ENCODE measurements at places on chromosomes 2 and 18.

GRCh38 chr2:109497911-109498870 is 115.6 kb downstream of the SEPTIN10 start:
- DNase-seq = no peak

DNA sequence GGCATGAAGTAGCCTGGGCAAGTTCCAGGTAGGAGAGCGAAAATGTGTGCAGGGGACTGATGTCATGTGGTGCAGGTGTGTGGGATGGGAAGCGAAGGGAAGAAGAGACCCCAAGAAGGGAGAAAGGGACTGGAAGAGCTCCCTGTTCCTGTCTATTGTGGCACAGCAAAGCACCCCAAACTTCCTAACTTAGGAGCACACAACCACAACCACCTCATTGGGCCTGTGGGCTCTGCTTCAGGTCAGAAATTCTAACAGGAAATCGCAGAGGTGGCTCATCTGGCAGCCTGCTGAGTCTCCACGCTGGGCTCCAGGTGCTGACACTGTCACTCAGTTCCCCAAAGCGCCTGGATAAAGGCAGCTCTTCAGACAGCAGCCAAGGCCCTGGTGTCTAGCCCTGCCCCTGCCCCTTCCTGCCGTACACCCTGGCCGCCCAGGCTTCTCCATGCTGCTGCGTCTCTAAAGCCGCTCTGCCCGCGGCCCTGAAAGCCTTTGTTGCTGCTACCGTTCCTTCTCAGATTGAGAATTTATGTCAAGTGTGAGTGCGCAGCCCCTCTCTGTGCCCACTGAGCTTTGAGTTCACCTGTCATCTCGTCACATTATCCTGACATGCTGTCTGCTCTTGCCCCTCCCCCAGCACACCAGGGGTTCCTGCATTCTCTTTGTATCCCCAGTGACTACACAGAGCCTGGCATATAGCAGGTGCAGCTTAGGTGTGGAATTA is 140.2 kb upstream of the BCL2L11 start:
- no peak for DNase-seq

DNA sequence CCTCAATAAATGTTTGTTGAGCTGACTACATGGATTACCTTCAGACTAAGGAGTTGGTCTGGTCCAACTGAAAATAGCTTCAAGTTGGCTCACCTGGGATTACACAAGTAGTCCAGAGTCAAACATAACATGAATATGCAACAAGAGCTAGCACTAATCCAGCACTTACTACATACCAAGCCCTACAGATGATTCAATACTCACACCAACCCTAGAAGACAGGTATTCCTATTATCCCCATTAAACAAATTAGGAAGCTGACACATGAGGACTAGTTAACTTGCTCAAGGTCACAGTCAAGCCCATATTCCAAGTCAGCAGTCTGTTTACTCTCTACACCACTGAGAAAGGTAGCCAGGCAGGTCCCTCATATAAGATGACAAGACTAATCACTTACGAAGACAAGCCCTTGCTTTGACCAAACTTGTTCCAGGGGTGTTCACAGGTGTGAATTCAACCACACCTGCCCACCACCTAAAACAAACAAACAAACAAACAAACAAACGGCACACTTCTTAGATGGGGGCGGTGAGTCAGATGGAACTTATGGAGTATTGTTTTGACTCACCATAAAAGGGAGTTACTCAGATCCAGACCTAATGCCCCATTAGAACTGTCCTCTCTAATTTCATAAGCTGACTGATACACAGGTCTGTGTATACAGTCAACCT is 29.1 kb downstream of the TMEM131 start:
- no peak for DNase-seq

- no peak for DNase-seq
Measured at GRCh38 chr2:109736177-109736827, 57.8 kb upstream of the RGPD5 start.

DNA sequence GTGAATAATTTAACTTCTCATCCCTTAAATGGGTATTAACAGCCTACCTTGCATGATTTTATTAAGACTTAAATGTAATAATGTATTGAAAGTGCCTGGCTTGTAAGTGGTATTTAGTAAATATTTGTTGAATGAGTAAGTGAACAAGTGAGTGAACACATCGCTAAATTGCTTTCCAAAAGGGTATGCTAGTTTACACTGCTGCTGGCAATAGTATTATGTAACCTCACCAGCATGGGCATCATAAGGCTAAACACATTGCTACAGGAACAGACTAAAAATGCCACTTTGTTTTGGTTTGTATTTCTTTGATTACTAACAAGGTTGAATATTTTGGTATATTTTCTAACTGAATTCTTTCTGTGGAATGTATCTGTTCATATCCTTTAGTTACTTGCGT is 9.8 kb downstream of the WDR43 start:
- DNase-seq = no peak

- DNase-seq = no peak
Measured at GRCh38 chr18:48841381-48842258, 109.1 kb downstream of the SMAD7 start.

GRCh38 chr2:128809880-128810279 is 491.2 kb upstream of the HS6ST1 start:
- DNase-seq = no peak

DNA sequence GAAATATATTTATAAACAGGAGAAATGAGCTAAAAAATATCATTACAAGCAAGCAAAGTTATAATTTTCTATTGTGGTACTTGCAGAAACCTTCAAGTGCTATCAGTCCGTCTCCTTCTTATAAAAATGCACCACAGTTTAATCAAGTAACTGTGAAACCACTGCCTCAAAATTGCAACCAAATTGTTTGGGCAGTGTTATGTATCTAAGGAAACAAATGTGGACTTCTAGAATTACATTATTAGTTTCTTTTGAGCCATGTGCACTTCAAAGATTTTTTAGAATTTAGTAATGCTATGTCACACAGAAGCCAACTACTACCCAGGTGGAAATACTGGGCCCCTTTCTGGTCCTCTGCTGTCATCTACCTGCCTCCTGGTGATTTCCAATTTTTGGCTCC is 495.6 kb downstream of the NYAP2 start:
- no peak for DNase-seq

DNA sequence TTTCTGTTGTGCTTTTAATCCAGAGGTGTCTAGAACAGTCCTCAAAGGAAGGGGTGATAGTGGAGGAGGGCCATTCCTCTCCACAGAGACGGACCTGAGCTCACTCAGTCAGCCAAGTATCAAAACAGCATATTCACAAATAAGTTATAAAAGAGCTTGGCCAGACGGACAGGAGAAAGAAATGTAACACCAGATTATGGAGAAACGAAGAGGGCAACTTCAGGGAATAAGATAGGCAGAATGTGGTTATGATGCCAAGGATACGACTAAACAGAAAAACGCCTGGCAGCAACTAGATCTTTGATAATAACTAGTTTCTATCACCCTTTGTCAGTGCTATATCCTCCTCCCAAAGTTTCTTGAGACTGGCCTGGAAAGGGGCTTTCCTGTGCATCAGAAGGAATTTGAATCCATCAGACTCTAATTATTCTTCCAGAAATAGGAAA is 42.5 kb downstream of the MAP4K3 start:
- DNase-seq = no peak

DNA sequence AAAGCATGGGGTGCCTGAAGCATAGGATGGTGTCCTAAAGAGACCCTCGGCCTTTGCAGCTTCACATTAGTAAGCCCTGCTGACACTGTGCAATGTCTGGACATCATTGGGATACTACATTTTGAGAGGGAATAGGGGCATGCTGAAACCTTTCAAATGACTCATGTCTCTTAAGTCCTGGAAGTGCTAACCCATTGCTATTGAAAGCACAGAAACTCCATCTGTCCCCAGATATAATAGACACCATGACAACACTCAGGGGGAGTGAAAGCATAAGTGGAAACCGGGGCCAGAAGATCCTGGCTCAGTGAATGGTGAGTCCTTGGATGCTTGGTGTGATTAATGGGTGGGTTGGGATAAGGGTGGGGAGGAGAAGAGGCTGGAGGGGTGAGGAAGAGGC is 595.5 kb upstream of the ID2 start:
- DNase-seq = no peak

- DNase-seq = no peak
Measured at GRCh38 chr18:5759194-5759593, 136.1 kb downstream of the TMEM200C start.

DNA sequence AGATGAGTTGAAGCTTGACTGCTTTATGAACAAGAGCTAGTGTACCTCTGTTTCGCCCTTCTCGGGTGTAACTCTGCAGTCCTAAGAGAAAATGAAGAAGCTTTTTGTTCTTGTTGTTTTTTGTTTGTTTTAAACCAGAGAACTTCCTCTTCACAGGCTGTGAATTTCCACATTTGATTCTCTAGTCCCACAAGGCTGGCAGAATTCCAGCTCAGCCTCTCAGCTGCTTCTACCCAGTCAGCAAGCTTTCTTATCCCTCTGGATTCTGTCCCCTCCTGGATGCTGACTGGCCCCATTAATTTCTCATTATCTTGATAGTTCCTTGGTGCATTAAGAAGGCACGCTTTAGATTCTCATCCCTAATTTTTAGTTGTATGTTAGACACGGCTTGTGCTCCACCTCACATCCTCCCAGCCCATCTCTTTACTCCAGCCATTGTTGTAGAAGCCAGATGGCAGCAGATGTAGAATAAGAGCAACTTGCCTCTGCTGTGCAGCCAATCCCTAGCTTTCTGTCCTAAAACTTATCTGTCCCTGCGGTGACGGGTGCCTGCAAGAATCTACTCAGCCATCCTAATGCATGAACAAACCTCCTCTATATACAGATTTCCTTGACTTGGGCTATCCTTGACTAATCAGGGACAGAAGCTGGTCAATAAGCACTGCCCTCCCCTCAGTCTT is 12.3 kb upstream of the RESP18 start:
- DNase-seq = no peak

DNA sequence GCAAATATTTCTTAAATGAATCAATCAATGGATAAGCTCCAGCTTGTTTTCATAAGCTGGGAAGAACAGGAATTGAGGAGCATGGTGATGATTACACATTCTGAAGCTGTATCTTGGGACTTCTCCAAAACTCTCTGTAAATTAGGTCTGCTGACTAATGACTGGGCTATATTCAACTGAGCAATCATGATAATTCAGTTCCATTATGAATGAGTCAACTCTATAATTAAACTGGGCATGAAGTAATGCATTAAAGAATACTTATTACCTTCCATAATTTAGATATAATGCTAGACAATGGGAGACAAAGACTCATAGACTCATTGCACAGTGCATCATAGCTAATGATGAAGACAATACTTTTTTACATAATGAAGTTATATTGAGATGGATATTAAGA is 207.4 kb downstream of the CBLN2 start:
- DNase-seq = no peak

GRCh38 chr2:143246815-143247744 is 117.9 kb downstream of the ARHGAP15 start:
- no peak for DNase-seq

- DNase-seq = no peak
Measured at GRCh38 chr2:85724731-85725181, 29.0 kb upstream of the ATOH8 start.

DNA sequence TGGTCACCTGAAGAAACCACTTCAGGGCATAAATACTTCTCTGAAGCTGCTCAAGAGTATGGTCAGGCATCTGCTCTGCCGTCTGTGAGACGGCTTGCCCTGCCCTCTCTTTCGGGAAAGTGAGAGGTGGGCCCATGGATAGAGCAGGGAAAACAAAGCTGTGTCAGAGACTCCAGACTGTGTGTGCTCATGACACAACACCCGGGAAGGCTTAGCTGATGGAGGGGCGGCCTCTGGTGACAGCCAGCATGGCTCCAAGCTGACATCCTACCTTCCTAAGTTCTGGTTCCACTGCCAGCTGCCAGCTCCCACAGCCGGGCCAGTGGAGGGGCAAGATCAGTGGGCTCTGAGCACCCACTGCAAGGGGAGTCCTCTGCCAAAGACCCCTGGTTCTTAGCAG is 215.3 kb downstream of the ANKRD30B start:
- no peak for DNase-seq

- DNase-seq = no peak
Measured at GRCh38 chr18:12098374-12098773, 4.7 kb downstream of the ANKRD62 start.

DNA sequence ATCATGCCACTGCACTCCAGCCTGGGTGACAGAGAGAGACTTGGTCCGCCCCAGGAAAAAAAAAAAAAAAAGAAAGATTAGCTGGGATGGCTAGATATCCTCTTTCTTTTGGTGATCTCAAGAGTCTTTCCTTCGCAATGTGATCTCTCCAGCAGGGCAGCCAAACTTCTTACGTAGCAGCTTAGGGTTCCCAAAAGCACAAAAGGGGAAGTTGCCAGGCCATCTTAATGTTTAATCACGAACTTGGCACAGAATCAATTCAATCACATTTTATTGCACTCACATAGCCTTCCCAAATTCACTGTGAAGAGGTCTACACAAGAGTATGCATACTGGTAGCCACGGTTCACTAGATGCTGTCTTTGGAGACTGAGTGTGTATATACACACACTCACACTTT is 53.1 kb downstream of the VIL1 start:
- no peak for DNase-seq

DNA sequence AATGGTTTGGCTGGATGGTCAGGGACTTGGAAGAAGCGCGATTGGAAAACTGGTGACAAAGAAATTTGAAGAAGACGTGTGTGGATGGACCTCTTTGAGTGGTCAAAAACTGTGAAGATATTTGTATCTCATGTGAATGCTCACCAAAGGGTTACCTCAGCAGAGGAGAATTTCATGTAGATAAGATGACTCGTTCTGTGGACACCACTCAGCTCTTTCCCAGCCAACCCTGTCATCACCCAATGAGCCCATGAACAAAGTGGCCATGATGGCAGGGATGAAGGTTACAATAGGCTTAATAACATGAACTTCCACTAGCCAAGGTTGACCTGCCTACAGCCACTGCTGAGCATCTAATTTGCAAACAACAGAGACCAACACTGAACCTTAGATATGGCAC is 248.3 kb downstream of the KCNE4 start:
- no peak for DNase-seq

- DNase-seq = no peak
Measured at GRCh38 chr18:48866856-48867255, 83.9 kb downstream of the SMAD7 start.

DNA sequence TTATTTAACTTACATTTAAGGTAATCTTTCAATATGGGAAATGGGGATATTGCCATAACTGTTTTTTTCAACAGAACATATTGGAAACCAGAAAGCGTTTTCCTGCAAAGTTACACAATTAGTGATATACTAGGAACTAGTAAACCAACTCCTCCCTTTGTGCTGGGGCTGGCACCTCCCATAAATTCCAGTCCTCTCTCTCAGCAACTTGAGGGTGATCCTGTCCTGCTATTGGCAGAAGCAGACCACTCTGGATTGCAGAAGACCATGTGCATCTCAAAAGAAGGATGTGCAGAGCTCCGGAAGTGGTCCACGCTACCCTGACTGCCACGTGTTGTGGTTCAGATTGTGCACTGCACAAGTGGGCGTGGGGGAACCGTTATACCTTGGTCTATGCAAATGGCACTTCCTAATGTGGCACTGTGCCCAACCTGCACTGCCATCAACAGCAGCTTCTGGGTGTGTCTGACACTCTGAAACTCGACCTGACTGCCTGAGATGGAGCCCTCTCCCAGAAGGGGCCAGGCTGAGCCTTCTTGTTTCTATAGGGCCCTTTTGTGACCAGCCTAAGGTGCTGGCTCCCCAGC is 219.2 kb downstream of the ZNF516 start:
- no peak for DNase-seq
